Transverse colon (tissue), 4 donors: ENCODE measurements at places on chromosomes 13 and 19. TPM values are rescaled to one million over a fixed set of nuclear protein-coding genes. Genes with fewer than 3 reads are reported as not detected.

- no peak for DNase-seq
- peaks cover 41% of the 10 kb centered on the region for H3K27me3 ChIP-seq
- H3K36me3 ChIP-seq, result no peaks in the 10 kb centered on the region
- H3K4me1 ChIP-seq, result no peaks in the 10 kb centered on the region
Measured at GRCh38 chr19:5447700-5448311, 7.4 kb upstream of the ZNRF4 start.

- no peaks in the 10 kb centered on the region for H3K27me3 ChIP-seq
- no peaks in the 10 kb centered on the region for H3K36me3 ChIP-seq
- no peak for DNase-seq
- H3K4me3 ChIP-seq, result no peak overlapping the region
- peaks cover 12% of the 10 kb centered on the region for H3K4me1 ChIP-seq
- no peak overlapping the region for H3K27ac ChIP-seq
Measured at GRCh38 chr13:44814161-44814560, 175.1 kb downstream of the NUFIP1 start.

GRCh38 chr19:7238051-7238450, 56.2 kb downstream of the INSR start:
- no peaks in the 10 kb centered on the region for H3K27me3 ChIP-seq
- DNase-seq, result no peak
- no peaks in the 10 kb centered on the region for H3K4me1 ChIP-seq
- no peaks in the 10 kb centered on the region for H3K36me3 ChIP-seq

- no peaks in the 10 kb centered on the region for H3K36me3 ChIP-seq
- no peak overlapping the region for H3K4me3 ChIP-seq
- no peaks in the 10 kb centered on the region for H3K27me3 ChIP-seq
- no peaks in the 10 kb centered on the region for H3K4me1 ChIP-seq
- no peak overlapping the region for H3K27ac ChIP-seq
Measured at GRCh38 chr19:10855879-10856522, 7.8 kb downstream of the C19orf38 start.

DNA sequence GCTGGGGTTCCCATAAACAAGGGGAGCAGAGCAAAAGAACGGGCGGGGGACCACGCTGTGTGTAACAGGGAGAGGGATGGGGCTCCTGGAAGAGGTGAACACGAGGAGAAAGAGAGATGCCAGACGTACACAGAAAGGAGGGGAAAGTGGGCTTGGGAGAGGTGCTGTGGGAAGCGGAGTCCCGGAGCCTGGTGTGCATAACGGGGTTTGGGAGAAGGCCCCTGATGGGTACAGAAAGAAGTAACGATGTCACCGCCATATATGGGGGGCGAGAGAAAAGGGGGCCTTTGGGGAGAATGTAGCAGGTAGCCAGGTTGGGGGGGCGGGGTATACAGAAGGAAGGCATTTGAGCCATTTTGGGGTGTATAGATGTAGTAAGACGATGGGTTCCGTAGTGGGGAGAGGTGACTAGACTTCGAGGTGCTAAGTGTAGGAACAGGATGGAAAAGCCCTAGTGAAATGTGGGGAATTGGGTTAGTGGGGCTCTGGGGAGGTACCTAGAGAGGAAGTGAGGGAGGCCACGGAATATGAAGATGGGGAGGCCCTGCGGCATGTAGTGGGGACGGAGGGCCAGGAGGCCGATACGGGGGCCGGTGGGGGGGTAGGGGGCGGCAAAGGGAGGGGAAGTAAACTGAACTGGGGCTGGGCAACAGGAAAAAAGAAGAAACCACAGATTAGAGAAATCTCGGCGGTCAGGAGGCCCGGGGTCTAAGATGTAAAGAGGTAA, 787 bp downstream of the ZNF580 start:
- H3K36me3 ChIP-seq, result no peaks in the 10 kb centered on the region
- no peak for DNase-seq
- H3K4me1 ChIP-seq, result peaks cover 60% of the 10 kb centered on the region
- H3K27ac ChIP-seq, result peak overlapping the region; percentile 98

GRCh38 chr13:51222037-51222685, at the start of gene FAM124A:
Gene FAM124A (plus strand): TSS chr13:51222398. CDS start chr13:51222502, 104 bp downstream.
- H3K36me3 ChIP-seq, result no peaks in the 10 kb centered on the region
- H3K4me1 ChIP-seq, result peaks cover 19% of the 10 kb centered on the region
- H3K27me3 ChIP-seq, result peaks cover 40% of the 10 kb centered on the region
- H3K4me3 ChIP-seq, result peak within 1 kb of the TSS; percentile 48

DNA sequence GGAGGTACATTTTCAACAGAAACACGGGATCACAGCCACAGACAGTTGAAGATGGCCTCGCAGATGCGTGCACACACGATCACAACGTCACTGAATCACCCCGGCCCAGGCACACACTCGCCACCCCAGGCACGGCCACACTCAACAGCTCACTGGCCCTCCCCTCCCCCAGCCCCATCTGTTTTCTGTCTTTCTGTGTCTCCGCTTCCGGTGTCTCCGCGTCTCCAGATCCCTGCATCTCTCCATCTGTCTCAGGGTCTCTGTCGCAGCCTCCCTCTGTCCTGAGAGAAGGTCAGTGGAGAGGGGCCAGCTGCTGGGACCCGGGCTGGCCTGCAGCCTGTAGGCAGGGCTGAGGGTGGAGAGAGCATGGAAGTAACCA, 3.8 kb upstream of the ATP1A3 start:
- H3K27ac ChIP-seq, result no peak overlapping the region
- no peak for DNase-seq
- H3K27me3 ChIP-seq, result peaks cover 92% of the 10 kb centered on the region
- H3K4me1 ChIP-seq, result peaks cover 12% of the 10 kb centered on the region

DNA sequence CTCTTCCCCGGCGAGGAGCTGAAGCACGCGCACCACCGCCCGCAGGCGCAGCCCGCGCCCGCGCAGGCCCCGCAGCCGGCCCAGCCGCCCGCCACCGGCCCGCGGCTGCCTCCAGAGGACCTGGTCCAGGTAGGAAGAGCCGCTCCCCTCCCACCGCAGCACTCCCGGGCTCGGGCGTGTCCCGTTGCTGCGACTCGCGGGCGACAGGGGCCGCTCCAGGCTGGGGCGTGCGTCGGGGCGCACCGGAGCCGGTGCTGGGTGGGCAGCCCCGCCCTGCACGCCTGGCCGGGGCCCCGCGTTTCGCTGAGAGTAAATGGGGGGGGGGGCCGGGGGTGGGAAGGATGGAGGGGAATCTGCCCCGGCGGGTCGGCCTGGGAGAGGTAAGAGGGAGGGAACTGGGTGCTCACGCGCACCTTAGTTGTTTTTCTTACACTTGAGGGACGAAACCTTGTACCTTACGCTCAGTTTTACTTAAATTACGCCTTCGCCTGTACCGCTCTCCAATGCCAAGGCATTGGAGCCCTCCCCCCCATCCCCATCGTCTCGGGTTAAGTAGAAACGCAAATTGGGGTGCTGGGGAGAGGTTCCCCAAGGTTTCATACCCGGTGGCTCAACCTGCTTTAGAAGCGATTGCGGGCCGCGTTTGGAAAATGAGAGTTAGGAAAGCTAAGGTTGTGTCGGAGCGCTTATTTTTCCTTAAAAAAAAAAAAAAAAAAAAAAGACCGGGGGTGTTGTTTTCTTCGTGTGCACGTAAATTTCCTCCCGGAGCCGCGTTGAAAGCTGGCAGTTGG, 850 bp downstream of the KLF5 start:
- H3K4me1 ChIP-seq, result peaks cover 9% of the 10 kb centered on the region
- peak overlapping the region; percentile 78 for H3K4me3 ChIP-seq
- peaks cover 3% of the 10 kb centered on the region for H3K27me3 ChIP-seq
- no peaks in the 10 kb centered on the region for H3K36me3 ChIP-seq

DNA sequence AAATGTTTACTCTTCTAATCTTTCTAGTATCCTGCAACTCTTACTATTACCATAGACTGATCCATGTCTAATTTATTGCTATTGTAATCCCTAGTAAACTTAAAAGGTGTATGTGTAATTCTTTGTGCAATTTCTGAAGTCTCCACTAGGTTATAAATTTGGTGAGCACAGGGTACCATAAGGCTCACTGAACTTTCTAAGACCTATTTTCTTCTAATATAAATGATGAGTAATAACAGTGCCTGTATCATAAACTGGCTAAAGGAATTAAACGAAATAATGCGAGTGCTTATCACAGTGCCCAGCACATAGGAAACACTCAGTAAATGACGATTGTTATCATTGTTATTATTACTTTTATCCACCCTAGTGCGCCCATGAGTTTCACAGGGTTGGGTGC, 119.1 kb downstream of the KLF12 start:
- H3K27me3 ChIP-seq, result no peaks in the 10 kb centered on the region
- H3K27ac ChIP-seq, result no peak overlapping the region
- no peak for DNase-seq
- no peaks in the 10 kb centered on the region for H3K36me3 ChIP-seq
- no peak overlapping the region for H3K4me3 ChIP-seq

DNA sequence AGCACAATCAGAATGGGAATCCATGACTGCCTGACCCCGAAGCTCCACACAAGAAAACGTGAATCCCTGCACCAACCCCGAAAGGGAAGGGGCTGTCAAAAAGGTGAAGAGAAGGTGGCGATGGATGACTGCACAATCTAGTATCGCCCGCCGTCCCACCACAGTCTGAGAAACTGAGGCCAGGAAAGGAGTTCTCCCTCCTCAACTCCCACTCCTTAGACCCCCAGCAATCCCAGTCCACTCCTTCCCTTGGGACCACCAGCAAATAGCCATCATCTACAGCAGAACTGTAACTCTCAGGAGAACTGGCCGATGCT, 451 bp downstream of the NOSIP start:
- no peaks in the 10 kb centered on the region for H3K27me3 ChIP-seq
- H3K4me3 ChIP-seq, result peak overlapping the region; percentile 52
- H3K36me3 ChIP-seq, result no peaks in the 10 kb centered on the region
- H3K27ac ChIP-seq, result peak overlapping the region; percentile 81

DNA sequence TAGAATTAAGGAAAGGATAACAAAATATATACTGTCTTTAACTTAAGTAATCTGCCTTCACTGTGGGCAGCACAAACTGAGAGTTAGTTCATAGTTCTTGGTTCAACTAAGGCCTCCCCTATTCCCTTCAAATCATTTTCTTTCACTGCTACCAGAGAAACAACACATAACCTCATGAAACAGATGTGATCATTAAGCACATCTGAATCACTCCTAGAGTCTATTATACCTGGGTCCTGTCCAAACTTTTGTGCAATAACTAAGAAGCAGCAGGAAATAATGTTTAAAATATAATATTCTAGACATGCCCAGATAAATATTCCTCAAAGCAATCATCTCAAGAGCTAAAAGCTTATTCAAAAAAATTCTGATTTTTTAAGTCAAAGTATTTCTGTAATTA, 62.9 kb downstream of the ZC3H13 start:
- no peak overlapping the region for H3K27ac ChIP-seq
- H3K36me3 ChIP-seq, result no peaks in the 10 kb centered on the region
- H3K27me3 ChIP-seq, result no peaks in the 10 kb centered on the region
- H3K4me3 ChIP-seq, result no peak overlapping the region
- no peaks in the 10 kb centered on the region for H3K4me1 ChIP-seq
- no peak for DNase-seq

DNA sequence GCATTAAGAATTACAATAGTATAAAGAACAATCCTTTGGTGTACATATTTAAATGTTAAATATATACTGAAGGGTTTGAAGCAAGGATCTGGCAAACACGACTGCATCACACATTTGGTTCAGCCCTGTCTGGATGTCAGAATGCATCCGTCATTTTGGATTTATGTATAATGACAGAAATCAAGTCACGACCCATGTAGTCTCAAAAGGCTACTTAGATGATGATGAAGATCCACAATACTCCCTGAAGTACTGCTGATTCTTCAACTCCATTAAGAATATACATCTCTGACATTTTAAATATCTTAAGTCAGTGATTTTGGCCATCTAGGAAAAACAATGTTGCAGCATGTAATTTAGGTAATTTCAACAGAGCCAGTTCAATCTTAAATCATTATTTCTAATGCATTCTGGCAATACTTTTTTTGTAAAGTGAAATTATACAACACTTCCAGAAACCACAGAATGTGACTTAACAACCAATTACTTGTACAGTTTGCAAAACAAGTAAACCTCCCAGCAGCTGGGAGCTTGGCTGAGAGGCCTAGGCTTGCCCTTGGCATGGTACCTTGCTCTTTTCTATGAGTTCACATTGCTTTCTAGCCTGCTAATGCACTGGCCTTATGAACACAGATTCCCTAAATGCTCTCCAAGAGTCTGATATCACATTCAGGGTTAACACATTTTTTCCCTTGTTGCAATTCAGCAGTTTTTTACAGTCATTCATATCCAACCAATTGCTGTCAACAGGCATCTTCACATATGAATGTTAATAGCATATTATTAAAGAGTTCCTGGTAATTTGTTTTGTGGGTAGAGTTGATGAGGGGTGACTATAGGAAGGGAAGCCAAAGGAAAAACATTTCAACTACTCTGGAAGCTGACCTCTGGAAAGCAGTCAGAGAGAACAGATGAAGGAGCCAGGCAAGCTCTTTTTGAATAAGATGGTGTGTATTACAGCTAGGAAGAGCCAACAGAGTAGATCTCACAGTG, 175.2 kb downstream of the ENOX1 start:
- no peaks in the 10 kb centered on the region for H3K27me3 ChIP-seq
- no peak for DNase-seq
- H3K36me3 ChIP-seq, result no peaks in the 10 kb centered on the region
- H3K4me1 ChIP-seq, result no peaks in the 10 kb centered on the region
- H3K27ac ChIP-seq, result no peak overlapping the region

DNA sequence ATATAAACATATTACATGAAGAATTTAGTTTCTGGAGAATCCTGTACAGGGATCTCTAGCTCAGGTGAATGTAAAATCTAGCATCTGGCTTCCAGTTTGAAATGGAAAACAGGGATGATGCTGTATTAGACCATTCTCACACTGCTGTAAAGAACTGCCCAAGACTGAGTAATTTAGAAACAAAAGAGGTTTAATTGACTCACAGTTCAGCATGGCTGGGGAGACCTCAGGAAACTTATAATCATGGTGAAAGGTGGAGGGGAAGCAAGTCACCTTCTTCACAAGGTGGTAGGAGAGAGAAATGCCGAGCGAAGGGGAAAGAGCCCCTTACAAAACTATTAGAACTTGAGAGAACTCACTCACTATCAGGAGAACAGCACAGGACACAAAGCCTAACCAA, 17.0 kb upstream of the N4BP2L2 start:
- no peak for DNase-seq
- no peak overlapping the region for H3K27ac ChIP-seq
- H3K4me3 ChIP-seq, result no peak overlapping the region
- no peaks in the 10 kb centered on the region for H3K36me3 ChIP-seq
- no peaks in the 10 kb centered on the region for H3K4me1 ChIP-seq

RASAL3 gene
- total RNA-seq, result 117 TPM

NTN5 gene
- total RNA-seq, result 0.41 TPM

F10 gene
- 3.8 TPM for total RNA-seq

ATP4A gene
- not detected for total RNA-seq

SACS gene
- 4.4 TPM for total RNA-seq

ACER1 gene
- total RNA-seq, result not detected

PIAS4 gene
- total RNA-seq, result 15.5 TPM
